ENCODE measurements at places on chromosomes 16 and 17.

DNA sequence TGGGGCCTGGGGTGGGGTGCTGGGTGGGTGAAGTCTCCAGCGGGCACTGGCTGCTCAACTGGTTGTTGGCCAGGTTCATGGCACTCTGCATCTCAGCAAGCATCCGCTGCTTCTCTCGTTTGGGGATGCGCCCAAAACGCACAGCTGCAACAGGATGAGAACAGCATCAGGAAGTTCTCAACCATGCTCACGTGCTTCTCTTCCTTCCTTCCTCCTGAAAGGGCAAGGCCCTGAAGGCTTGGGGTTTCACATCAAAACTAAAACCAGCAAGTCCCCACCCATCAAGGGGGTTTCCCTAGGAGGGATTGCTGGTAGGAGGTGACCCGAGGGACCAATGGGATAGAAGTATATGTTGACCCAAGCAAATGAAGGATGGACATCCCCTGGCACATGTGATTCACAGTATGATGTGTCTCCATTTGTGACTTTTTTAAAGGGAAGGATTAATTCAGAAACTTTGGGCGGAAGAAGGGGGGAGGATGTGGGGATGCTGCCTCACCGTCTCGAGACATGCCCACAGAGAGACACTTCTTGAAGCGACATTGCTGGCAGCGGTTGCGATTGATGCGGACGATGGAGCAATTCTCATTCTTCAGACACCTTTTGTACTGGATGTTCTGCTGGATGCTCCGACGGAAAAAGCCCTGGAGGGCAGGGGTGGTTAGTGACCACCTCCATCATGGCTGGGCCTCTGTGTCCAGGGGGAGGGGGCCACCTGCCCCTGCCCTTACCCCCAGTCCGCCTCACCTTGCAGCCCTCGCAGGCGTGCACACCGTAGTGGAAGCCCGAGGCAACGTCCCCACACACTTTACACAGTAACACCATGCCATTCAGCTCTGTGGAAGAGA, 4.2 kb downstream of the NR1D1 start:
- DNase-seq = no peak

DNA sequence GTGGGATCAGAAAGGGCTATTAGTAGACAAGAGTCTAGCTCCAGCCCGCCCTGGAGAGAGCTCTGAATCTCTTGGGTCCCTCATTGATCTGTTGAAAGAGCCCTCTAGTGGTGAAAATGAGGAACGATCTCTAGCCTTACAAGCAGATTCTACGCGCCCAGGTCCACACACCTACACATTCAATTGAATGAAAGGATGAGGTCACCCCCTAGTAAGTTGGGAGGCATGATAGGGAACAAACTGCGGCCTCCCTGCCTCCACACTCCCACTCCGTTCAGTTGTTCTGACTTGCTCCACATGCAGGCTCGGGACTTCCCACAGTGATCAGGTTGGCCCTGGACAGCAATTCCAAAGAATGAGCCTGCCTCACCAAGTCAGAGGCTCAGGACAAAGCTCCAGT, 2.9 kb upstream of the CACNG3 start:
- peak; percentile 56 for DNase-seq

DNA sequence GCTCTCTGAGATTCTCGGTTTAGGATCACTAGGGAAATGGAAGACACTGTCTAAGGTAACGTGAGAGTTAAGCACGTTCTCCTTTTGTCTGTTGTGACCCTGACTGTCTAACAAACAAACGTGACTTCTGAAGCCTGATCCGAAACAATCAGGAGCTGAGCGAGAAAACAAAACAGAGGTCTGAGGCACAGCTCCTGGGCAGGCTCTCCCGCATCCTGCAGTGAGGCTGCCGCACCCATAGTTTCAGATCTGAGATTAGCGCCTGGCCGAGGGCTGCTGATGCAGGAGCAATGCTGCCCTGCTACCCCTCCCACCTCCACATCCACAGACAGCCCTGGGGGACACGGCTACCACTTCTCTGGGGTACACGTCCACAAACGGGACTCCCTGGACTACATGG, 46.7 kb downstream of the RNF157 start:
- DNase-seq = no peak

GRCh38 chr17:43445009-43445589, 38.7 kb upstream of the DHX8 start:
- DNase-seq = no peak

- DNase-seq = no peak
Measured at GRCh38 chr16:66873685-66874055, 6.6 kb upstream of the PDP2 start.

DNA sequence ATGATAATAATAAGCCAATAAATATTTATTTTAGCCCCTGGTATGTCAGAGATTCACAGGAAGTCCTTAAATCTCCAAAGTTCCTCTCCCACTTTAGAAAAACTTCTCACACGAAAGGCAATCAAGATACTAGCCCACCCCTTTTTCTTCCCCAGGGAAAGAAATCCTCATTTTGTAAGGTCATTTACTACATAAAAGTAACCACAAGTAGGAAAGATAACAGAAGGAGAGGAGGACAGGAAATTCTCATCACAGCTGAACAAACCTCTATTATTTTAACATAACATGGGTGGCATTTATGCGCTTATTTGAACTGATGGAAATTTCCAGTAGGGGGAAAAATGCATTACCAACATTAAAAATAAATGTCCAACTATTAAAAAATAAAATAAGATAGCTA, 3.4 kb downstream of the FAM222B start:
- DNase-seq = no peak

DNA sequence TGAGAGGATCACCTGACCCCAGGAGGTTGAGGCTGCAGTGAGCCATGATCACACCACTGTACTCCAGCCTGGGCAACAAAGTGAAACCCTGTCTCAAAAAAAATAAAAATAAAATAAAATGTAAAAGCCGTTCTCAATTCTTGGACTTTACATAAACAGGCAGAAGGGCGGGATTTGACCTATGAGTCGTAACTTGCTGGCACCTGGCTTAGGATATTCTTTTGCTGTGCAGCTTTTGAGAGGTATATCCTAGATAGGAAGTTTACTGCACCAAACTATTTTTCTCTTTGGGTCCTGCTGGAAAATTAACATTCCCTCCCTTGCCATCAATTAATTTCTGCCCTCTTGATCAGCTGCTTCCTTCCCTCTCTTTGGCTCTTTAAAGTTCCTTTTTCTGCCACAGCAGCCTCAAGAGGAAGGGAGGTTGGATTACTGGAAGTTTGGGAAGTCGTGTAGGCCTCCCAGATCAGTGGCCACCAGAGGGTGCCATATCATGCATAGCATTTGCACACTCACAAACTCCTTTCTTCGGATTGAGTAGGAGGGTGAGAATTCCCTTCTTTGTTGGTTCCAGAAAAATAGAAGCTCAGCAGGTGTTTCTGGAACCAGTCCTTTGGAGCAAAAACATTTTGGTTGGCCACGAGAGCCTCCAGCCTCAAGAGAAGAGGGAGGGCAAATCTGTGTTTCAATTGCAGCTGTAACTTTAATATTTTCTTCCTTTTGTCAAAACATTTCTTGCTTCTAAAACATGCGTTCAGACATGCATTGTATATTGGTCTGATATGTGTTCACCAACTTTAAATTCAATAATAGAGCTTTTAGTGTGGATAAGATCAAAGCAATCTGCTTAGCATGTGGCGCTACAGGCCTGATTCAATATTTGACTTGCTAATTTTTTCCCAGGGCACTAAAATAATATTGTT, 147.3 kb downstream of the CCDC182 start:
- peak; percentile 43 for DNase-seq

DNA sequence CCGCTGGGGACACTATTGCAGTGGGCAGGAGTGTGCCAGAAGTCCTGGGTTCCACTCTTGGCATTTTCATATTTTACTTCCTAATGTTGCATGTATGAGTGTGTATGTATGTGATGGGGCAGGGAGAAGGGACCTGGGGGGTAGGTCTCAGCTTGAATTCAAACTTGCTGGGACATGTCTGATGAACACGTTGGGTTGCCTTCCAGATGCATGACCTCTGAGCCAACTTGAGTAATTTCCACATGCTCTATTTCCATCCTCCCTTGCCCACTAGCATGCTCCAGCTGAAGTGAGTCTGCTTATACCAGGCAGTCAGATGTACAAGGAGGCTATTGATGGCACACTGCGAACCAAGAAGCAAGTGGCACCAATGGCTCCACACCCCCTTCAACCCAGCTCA, 32.9 kb upstream of the SRSF1 start:
- DNase-seq = no peak

- no peak for DNase-seq
Measured at GRCh38 chr17:38879878-38880665, 10.2 kb downstream of the LASP1 start.

- no peak for DNase-seq
Measured at GRCh38 chr17:49613182-49613800, 37.6 kb downstream of the NXPH3 start.

DNA sequence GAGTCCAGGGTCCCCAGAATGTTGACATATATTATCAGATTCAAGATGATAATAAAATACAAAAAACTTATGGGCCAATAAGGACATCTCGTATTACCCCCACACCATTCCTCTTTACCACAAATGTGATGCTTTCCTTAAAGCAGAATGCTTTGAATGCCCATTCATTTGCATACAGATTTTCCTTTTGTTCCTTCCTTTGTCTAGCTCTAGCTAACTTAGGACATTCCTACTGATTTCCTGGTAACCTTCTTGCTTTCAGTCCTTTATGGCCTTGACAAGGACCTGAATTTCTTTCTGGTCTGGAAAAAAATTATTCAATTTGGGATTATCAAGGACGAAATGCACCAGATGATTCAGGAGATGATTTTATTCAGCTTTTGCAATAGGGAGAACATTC, 304.0 kb downstream of the TMEM114 start:
- no peak for DNase-seq

- peak; percentile 47 for DNase-seq
Measured at GRCh38 chr17:34584805-34585416, 5.5 kb downstream of the TMEM132E start.

- no peak for DNase-seq
Measured at GRCh38 chr17:55495239-55495638, 16.0 kb downstream of the SMIM36 start.

DNA sequence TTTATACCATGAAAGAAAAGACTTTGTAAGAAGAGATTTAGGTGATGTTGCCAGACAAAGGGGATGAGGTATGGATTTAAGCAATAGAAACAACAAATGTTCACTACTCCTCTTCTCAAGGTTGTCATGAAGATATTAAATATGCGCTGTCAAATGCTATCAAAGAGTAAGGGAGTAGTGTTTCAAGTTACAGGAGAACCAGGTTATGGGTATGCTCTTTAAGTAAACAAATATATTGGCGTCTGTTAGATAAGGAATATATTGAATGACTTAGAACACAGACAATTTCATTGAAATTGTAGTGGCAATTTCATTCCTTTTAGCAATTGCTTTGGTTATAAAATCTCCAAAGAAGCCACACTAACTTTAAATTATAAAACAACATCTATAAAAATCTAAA, 229.0 kb downstream of the FTO start:
- DNase-seq = no peak

DNA sequence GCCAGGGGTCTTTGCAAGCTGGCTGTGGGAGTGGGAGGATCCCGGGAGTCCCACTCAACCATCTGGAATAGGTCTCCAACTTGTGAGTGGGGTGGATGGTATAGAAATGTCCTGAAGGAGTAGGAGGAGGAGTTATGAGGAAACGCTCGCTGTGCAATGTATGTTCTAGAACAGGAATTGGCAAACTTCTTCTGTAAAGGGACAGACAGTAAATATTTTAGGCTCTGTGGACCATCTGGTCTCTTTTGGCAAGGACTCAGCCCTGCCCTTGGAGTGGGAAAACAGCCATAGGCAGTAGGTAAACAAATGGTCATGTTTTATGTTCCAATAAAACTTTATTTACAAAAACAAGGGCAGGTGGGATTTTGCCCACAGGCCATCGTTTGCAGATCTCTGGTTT, 149.2 kb downstream of the NPIPB5 start:
- no peak for DNase-seq

GRCh38 chr17:2736956-2737355, 12.5 kb downstream of the CCDC92B start:
- no peak for DNase-seq

- DNase-seq = no peak
Measured at GRCh38 chr16:50050802-50051201, 15.0 kb upstream of the HEATR3 start.

GRCh38 chr17:57766318-57766943, 21.3 kb upstream of the CCDC182 start:
- no peak for DNase-seq

- DNase-seq = no peak
Measured at GRCh38 chr17:39194089-39194984, 3.1 kb downstream of the CACNB1 start.

GRCh38 chr16:27231692-27232060, 28.4 kb downstream of the KDM8 start:
- no peak for DNase-seq

DNA sequence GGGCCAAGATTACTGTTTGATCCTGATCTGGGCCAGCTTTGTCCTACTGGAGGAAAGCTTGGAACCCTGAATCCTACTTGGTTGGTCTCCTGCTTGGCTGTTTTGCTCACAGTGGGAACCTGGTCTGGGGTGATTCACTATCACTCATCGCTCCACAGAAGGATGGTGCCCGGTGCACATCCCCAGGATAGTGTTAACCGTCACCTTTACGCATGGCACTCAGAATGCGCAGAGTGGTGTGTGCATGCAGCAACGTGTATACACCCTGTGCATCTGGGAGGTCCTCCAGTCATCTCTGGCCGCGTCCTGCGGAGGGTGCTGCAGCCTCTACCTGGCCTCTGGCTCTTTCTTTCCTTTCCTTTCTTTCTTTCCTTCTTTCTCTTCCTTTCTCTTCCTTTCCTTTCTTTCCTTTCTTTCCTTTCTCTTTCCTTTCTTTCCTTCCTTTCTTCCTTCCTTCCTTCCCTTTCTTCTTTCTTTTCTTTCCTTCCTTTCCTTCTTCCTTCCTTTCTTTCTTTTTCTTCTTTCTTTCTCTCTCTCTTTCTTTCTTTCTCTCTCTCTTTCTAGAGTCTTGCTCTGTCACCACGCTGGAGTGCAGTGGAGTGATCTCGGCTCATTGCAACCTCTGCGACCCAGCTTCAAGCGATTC, 13.1 kb downstream of the SOCS3 start:
- DNase-seq = no peak

- DNase-seq = no peak
Measured at GRCh38 chr17:5364156-5364555, 55.3 kb downstream of the NUP88 start.

DNA sequence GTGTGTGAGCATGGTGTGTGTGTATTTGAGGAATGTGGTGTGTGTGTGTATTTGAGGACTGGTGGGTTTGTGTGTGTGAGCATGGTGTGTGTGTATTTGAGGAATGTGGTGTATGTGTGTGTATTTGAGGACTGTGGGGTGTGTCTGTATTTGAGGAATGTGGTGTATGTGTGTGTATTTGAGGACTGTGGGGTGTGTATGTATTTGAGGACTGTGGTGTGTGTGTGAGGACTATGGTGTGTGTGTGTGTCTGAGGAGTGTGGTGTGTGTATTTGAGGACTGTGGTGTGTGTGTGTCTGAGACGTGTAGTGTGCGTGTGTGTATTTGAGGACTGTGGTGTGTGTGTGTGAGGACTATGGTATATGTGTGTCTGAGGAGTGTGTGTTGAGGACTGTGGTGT, 18.0 kb upstream of the CACNG1 start:
- no peak for DNase-seq

DNA sequence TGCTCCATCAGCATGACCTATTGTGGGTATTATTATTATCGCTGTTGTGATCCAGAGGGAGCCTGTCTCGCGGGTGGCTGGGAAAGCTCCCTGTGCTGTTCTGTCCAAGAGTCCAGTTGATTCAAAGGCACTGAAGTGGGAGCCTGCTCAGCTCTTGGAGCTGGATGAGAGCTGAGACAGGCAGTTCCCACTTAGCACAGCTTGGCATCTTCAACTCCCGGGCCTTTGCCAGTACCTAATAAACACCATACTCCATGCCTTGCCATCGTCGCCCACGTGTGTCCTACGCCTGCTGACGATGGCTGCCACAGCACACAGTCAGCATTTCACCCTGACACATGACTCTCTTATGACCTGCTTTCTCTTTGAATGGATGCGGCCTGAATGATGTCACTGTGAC, 32.6 kb downstream of the RTN4RL1 start:
- DNase-seq = no peak
